ENCODE measurements at places on chromosomes 7 and 10. TPM values are rescaled to one million over a fixed set of nuclear protein-coding genes. Genes with fewer than 3 reads are reported as not detected.

Gene GOLGA7B
- 0.90 TPM for total RNA-seq

- DNase-seq, result no peak
Observed at GRCh38 chr10:12388671-12389070, 39.3 kb downstream of the CAMK1D start.

DNA sequence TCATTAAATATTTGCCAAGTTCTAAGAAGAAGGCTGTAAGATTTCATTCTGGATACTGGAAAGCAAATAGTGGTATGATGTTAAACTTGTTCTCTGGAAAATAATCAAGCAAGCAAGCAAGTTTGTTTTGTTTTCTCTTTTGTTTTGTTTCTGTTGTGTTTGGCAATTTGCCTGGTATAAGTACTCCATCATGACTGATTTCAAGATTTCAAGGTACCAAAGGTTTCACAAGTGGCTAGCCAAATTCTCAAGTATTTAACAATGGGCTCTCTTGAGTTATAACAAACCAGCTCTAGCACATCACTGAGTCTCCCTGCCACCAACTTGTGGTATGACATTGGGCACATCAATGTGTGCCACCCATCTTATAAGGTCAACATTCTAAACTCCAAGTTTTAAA, 151.7 kb upstream of the IGFBP3 start:
- DNase-seq, result no peak

Gene CCM2
- total RNA-seq, result 51.6 TPM

- DNase-seq, result no peak
Observed at GRCh38 chr7:100568176-100568895, 5.4 kb downstream of the SAP25 start.

Gene OIT3
- total RNA-seq, result not detected

- no peak for DNase-seq
Observed at GRCh38 chr7:65798111-65799075, 74.5 kb upstream of the VKORC1L1 start.

Gene TUBB8
- not detected for total RNA-seq

- no peak for DNase-seq
Observed at GRCh38 chr7:135930565-135931461, 46.3 kb downstream of the MTPN start.

DNA sequence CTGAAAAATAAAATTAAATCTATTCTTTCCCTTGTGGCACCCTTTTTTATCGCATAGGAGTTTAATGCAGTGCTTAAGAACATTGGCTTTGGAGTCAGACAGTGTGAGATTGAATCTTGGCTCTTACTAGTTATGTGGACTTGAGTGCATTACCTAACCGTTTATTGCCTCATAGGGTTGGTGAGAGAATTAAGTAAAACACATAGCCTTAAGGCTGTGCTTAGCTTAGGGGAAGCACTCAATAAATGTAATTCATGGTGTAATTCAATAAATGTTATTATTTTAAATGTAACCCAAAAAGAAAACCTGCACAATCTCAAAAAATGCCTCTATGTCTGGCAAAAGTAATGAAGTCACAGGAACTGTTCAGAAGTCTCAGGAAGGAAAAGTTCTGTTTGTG, 2.7 kb downstream of the STK17A start:
- DNase-seq, result no peak

DNA sequence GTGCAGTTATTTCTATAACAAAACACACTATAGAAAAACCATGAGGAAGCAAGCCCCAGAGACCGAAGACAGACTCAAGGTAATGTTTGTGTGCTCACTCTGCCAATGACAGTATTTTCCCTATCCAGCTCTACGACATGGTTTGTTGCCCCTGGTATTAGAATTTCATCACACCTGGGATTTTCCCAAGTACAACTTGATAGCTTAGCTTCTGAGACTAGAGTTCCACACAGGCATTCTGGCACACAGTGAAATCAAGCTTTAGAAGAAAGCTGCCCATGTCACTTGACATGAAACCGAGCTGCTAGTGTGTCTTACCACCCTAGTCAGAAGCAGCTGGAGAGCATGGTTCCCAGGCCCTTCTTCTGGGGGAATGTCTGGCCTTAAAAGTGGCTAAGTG, 44.1 kb upstream of the AKR1E2 start:
- DNase-seq, result no peak

Gene CYP26A1
- not detected for total RNA-seq

DNA sequence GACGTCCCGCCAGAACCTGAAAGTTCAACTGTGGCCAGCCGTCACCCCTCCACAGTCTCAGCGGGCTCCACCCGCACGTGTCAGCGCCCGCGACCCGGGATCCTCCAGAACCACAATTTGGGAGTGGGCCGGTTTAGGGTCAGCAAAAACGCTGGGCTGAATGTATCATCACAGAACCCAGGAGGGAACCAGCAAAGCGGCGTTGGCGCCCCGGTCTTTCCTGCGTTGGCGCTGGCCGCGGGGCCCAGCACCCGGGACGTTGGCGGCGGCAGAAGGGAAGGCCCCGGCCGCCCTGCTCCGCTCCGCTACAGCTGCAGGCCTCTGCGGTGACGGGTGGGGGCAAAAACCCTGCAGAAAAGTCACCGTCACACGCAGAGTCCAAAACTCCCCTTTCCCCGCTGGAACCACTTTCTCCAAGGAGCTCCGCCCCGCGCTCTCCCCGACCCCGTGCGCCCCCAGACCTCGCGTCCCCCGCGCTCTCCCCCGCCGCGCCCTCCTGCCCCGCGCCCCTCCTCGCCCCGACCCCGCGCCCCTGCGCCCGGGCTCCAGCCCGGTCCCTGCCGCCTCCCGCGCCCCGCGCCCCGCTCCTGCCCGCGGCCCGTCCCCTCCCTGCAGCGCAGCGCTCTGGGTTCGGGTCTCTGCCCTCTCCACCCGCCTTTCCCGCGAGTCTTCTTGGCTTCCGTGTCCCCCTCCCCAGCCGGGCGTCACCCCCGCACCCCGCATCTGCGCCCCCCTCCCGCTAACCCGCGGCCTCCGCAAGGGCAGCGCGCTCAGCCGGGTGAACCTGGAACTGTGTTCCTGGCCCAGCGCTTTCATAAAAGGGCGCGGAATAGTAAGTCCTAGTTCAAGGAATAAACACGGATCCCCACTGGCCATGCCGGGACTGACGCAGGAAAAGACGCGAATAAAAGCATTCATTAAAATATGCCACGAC, 24.0 kb upstream of the RNF32 start:
- DNase-seq, result peak; percentile 31

- no peak for DNase-seq
Observed at GRCh38 chr7:93150200-93150835, 2.1 kb upstream of the SAMD9L start.

DNA sequence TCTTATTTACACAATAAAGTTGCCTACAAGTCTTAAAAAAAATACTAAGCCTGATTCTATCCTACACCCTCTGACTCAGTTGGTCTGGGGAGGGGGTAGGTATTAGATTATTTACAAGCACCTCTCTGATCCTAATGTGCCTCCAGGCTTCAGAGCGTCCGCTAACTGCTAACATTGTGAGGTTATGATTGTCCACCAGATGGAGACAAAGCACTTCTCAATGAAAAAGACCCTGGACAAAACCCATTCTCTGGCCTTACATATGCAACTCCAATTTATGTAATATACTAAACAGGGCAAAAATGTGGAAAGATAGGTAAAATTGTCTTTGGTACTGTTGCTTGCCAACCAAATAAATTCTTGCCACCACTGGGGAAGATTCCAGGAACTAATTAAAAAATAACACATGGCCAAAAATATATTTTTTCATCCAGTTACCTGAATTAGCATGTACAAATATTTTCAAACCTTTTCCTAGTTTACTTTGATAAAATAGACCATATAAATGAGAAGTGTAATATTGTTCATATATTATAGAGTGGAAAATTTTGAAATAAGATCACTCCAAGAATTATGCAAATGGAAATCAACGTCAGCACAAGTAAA, 92.4 kb downstream of the KIF20B start:
- no peak for DNase-seq

- no peak for DNase-seq
Observed at GRCh38 chr10:2284071-2284470, 546.7 kb upstream of the ADARB2 start.

- DNase-seq, result no peak
Observed at GRCh38 chr10:6813306-6813705, 233.2 kb upstream of the PRKCQ start.

Gene CPN1
- not detected for total RNA-seq

DNA sequence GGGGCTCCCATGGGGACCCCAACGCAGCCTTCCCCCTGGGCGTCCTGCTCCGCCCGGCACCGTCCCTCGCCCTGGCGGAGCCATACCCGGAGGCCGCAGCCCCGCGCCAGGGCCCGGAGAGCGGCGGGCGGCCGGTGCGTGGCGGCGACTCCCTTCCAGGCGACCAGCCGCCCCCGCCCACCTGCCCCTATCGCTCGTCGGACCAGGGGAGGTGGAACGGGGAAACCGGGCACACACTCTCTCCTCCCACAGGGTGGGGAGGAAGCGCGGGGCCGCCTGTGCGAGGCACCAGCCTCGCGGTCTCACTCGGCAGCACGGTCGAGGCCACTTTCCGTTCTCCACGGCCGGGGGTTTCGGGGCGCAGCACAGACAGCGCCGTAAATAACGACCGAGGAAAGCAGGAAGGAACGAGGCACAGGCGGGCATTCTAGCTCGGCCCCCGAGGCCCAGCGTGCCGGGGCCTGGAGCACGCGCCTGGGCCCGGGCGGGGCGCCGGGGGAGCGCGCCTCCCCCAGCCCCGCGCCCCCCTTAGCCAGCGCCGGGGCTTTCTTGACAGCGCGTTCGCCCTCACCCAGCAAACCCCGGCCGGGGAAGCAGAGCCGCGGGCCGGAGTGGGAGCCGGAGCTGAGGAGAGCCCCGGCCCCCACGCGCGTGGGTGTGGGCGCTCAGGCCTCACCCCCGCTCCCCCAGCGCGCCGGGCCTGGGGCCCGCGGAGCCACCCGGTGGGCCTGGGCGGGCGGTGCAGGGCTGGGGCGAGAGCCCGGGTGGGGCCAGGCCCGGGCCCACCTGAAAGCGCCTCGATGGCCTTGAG, 936 bp downstream of the IGF2BP3 start:
- DNase-seq, result peak; percentile 38

Gene GBX1
- total RNA-seq, result not detected

DNA sequence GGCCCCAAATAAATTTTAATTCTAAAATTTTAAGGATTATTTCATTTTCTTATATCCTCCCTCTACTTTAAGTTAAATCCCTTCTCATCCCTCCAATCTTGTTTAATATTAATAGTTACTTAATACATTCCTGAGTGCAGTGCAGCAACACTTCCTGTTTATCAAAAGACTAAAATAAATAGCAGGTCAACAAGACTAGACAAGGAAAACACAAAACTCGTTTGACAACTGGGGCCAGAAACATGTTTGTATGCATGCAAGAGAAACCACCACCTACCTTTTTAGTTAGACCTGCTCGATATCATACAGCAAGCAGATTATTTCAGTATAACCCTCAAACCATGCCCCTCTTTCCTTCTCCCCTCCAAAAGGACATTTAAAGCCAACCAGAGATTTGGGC, 95.8 kb downstream of the PARD3 start:
- DNase-seq, result no peak

Gene LANCL2
- 19.1 TPM for total RNA-seq

Gene TAS2R41
- not detected for total RNA-seq

DNA sequence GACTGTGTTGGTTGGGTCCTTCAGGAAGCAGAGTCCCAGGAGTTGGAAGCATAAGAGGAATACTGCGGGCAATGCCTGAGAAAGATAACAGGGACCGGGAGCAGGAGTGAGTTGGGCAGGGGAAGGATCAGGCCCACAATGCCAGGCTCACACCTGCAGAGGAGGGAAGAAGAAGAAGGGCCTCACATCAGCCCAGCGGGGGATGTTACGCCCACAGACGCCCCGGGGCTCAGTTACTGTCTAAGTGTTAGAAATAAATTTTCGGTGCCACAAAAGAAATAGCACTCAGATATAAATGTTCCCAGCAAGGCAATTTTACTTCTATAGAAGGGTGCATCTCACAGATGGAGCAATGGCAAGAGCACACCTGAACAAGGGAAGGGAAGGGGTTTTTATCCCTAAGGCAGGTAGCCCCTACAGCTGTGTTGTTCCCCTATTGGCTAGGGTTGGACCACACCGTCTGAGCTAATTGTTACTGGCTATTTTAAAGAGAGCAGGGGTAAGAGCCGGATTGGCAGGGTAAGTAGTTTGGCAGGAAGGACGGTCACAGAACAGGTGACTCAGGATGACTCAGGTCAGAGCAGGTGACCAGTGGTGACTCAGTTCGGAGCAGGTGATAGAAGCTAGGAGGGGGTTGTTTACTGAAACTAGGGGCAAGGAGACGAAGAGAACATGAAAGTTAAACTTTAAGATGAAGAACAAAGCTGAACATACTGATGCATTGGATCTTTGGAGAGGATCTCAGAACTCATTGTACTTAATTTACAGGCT, at the start of gene NOS3:
Gene NOS3, plus strand, starts transcription at position 602 of the 771 bp plus-strand sequence. CDS start 2,787 bp downstream, outside the sequence.
- no peak for DNase-seq

- DNase-seq, result no peak
Observed at GRCh38 chr7:80581486-80582260, 56.8 kb upstream of the CD36 start.

GRCh38 chr7:100607111-100607510, 4.9 kb downstream of the PCOLCE start:
- DNase-seq, result no peak

GRCh38 chr7:30270921-30271320, 13.5 kb upstream of the ZNRF2 start:
- no peak for DNase-seq

Gene H2AZ2
- total RNA-seq, result 305 TPM

Gene SLC26A4
- 0.82 TPM for total RNA-seq

Gene GPR26
- total RNA-seq, result not detected

- DNase-seq, result no peak
Observed at GRCh38 chr10:80633910-80634309, 96.2 kb downstream of the SH2D4B start.

DNA sequence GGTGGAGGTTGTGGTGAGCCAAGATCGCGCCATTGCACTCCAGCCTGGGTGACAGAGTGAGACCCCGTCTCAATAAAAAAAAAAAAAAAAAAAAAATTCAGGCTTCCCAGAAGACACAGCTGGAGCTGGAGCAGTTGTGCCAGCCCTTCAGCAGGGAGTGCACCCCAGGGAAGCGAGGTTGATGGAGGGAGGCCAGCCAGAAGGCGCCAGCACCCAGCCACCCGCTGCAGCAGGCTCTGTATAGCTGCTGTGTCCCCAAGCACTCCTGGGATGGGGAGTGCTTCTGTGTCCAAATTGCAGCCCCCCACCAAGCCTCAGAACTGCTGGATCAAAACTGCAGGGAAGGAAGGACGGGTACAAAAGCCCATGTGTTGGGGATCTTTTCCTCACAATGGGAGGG, 47.8 kb downstream of the COBL start:
- no peak for DNase-seq

GRCh38 chr10:77577666-77578229, 59.9 kb downstream of the KCNMA1 start:
- DNase-seq, result no peak

GRCh38 chr7:89887489-89887888, 266.8 kb upstream of the STEAP1 start:
- DNase-seq, result no peak

DNA sequence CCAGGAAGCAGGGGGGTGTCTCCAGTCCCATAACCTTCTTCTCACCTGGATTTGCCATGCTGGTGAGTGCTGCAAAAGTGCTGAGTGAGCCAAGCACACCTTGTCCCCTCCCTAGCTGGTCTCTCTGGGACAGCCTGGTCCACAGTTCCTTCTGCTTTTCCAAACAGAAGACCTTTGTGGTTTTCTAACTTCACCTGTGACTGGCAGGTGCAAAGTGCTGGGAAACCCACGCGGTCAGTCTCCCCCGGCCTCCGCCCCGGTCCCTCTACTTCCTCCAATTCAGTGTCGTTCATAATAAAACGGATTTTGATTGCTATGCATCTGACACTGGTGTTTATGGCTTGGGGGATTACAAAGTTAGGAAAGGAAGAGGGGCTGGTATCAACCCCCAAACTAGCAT, 37.1 kb downstream of the RBAK start:
- no peak for DNase-seq

GRCh38 chr7:117110480-117111315, 157.4 kb downstream of the ST7 start:
- peak; percentile 62 for DNase-seq
